ENCODE measurements at places on chromosomes 1 and 21.

GRCh38 chr1:12085643-12086260 is 22.6 kb downstream of the TNFRSF8 start:
- no peak for DNase-seq

- no peak for DNase-seq
These were observed 11.2 kb downstream of the TRAF3IP3 start for GRCh38 chr1:209767096-209767495.

GRCh38 chr1:37725851-37726613 is 33.7 kb downstream of the CDCA8 start:
- DNase-seq = no peak

- peak; percentile 54 for DNase-seq
These were observed 34.5 kb downstream of the OR10R2 start for GRCh38 chr1:158506369-158506987.

DNA sequence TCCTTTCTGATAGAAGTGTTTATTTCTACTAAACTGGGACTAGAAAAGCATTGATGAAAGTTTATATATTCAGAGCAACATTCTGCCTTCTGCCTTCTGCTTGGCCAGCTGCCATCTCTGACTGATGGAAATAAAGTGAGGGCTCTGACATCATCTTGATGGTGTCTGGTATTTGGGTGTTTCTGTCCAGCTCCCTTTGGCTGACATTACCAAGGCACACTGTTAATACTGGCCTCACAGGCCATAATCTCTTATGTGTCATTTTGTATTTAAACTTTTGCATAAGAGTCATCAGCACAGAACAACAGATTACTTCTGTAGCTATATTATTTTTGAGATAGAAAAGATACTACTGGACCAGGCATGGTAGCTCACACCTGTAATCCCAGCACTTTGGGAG is 216.9 kb downstream of the RYR2 start:
- DNase-seq = no peak

DNA sequence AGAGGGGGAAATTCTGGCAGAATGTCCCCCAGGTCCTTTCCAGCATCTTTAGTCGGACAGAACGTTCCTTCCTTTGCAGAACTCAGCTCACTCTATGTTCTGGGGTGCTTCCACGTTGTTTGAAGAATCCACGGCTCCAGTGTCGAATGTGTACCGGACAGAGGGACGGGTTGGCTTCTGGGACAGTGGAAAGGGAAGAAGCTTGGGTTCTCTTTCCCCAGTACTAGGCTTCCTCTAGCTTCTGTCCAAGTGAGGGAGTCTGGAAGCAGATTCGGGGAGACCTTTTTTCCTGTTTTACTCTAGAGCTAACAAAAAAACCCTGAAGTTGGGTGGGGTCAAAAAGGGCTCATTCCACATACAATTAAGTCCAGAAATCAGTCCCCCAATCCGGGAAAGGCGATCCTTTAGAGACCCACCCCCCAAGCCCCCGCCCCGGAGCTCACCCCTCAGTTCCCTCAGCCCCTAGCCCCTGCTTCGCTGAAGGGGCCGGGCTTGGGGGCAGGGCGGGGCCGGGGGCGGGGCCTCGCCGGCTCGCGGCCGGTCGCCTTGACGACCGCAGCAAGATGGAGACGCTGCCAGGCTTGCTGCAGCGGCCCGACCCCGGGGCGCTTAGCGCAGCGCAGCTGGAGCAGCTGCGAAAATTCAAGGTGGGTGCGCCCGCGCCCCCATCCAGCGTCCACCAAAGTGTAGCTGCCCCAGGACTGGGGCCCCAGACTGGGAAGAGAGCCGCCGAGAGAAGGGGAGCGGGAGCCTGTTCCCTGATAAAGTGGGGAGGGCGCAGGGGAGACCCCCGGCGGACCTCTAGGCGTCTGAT is at the start of gene RIIAD1:
Gene RIIAD1 (plus strand): TSS at position 549 of the 814 bp plus-strand sequence. CDS start 15 bp downstream, at position 564.
- DNase-seq = peak; percentile 46

DNA sequence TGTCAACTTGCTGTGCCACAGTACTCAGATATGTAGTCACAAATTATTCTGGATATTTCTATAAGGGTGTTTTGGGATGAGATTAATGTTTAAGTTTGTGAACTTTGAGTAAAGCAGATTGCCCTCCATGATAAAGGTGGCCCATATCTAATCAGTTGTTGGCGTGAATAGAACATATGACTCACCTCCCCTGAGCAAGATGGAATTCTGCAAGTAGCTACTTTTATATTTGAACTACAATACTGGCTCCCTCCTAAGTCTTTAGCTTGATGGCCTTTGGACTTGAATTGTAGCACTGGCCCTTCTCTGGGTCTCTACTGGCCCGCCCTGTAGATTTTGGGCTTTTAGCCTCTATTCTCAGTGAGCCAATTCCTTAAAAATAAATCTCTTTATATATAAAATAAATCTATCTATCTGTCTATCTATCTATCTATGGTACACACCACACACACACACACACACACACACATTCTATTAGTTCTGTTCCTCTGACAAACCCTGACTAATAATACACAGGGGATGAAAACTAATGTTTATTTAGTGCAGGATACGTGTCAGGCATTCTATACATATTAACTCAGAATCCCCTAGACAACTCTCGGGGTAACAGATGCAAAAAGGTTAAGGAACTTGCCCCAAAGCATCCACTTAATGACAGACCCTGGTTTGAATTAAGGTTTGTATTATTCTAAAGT is 37.9 kb upstream of the PDC start:
- DNase-seq = no peak

GRCh38 chr1:240635466-240636256 is 23.7 kb upstream of the GREM2 start:
- DNase-seq = no peak

GRCh38 chr21:31338908-31339368 is 5.1 kb downstream of the TIAM1 start:
- DNase-seq = no peak

- DNase-seq = no peak
These were observed 138.6 kb downstream of the SYT14 start for GRCh38 chr1:210076620-210077019.

- DNase-seq = no peak
These were observed 445.4 kb downstream of the NEGR1 start for GRCh38 chr1:71836904-71837303.

DNA sequence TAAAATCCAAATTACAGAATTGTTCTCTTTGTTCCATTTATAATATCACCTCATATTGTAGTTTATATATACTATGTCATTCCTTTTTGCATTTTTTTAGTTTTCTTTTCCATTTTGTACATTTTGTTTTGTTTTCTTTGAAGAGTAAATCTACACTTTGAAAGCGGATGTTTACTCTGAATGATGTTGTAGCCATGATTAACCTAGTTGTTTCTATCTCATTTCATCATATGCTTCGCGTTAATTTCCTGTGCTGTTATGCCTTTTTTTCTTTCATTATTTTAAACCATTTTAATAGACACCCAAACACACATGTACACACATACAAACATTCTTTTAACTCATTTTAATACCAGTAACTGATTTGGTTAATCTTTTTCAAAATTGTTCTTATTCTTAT is 5.3 kb downstream of the OR2T6 start:
- DNase-seq = no peak

- peak; percentile 95 for DNase-seq
These were observed at the start of gene SPOCD1 for GRCh38 chr1:31815752-31816500. TSS of gene SPOCD1 (minus strand) at chr1:31816022. CDS start at chr1:31815333, 689 bp downstream.

DNA sequence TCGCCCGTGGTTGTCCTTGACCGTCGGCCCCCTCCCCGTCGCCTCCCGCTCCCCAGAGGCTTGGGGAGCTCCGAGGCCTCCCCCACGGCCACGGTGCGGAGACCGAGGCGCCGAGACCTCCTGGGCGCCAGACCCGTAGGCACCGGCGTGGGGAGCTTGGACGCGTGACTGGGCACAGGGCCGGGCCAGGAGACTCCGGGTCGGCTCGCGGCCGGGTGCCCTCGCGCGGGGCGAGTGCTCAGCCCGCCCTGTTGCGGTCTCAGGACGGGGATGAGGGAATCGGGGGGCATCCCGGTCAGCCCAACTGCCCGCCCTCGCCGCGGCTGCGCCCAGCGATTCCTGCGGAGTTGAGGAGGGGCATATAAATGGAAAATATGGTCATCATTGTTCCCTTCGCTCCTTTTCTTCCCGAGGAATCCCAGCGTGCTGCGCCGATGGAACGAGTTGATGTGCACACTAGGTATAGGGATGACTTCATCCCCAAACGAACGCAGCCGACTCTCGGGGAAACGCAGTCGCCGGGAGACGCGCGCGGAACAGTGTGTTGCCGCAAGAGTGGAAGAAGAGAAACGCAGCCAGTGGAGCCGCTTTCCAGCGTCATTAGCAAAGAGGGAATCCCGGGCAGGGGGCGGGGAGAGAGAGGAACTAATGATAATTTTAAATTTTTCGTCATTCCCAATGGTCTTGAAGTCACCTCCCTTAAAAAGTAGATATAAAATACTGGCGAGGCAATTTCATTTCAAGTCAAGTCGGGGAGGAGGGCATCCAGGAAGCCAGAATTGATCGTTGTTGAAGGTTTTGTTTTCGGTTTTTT is 747 bp upstream of the ENAH start:
- DNase-seq = peak; percentile 47

DNA sequence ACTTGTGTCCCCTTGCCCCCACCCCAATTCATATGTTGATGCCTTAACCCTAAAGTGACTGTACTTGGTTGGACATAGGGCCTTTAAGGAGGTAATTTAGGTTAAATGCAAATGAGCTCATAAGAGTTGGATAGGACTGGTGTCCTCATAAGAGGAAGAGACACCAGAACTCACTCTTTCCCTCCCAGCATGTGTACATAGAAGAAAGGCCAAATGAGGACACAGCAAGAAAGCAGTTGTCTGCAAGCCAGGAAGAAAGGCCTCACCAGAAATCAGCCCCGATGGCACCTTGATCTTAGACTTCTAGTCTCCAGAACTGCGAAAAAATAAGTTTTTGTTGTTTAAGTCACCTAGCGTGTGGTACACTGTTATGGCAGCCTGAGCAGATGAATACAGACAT is 45.5 kb downstream of the RAB3GAP2 start:
- no peak for DNase-seq

DNA sequence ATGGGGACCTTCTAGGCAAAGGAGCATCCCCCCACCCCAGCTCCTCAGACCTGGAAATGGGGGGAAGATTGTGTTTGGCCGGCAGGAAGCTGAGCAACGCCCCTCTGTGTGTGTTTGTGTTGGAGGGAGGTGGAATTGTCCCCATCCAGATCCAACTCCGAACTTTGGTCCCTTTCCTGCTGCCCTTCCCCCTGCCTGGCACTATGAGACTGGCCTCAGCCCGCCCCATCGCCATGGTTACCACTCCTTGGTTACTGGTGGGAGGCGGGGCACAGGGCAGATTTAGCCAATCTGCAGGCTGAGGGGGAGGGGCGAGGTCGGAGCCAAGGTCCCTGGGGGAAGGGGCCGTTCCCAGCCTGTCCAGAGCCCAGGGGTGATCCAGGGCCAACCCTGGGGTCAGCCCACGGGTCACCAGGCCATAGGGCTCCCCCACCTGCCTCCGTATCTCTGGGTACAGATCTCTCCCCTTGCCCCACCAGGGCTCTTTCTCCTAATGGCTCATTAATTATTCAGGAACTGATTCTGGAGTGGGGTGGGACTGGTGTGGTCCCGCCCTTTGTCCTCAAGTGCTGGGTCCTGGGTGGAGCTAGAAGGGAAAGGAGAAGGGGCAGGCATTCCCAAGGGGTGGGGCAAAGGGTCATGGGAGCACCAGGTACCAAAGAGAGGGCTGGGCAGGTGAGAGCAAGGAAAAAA is 15.2 kb downstream of the PTPRF start:
- DNase-seq = no peak

- no peak for DNase-seq
These were observed 23.9 kb downstream of the CAPN8 start for GRCh38 chr1:223641523-223642039.

DNA sequence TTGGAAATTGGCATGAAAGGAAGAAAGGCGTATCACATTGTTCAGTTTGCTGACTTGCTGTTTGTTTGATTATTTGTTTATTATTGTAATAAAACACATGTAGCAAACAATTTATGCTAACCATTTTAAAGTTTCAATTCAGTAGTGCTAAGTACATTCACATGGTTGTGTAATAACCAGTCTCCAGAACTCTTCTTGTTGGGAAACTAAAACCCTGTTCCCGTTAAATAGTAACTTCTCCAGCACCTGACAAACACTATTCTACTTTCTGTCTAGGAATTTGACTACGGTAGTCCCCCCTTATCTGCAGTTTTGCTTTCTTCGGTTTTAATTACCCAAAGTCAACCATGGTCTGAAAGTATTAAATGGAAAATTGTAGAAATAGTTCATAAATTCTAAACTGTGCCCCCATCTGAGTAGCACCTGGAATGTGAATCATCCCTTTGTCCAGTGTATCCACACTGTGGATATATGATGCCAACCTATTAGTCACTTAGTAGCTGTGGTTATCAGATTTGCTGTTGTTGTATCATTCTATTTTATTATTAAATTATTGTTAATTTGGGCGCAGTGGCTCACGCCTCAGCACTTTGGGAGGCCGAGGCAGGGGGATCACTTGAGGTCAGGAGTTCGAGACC is 5.5 kb downstream of the MORC3 start:
- DNase-seq = no peak

GRCh38 chr1:41835485-41835884 is 83.2 kb downstream of the HIVEP3 start:
- DNase-seq = no peak

DNA sequence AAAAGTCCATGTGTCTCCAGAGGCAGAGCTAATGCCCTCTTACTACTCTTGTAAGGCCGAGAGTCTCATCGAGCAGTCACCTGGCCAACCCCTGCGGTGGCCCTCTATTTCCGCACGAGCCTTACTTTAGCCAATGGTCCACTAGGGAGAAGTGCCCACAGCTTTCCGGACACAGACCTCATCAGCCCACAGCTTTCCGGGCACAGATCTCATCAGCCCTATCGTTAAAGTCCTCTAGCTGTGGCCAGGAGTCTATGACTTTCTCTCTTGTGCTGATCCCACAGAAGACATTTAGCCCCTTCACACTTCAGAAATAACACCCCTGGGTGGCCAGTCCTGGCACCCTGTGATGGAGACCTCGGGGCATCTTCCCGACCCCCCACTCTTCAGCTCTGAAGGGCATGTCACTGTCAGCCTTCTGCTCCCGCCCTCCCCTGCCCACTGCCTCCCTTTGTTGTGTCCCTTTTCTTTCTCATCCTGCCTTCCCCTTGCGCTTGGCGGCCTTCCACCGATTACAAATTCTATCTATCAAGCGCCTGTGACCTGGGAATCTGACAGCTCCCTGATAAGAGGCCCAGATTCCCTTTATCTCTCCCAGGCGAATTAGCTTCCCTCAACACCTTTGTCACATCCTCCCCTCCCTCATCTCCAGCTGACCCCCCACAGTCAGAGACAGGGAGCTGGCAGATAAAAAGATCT is 161.0 kb downstream of the PLXNA2 start:
- no peak for DNase-seq

DNA sequence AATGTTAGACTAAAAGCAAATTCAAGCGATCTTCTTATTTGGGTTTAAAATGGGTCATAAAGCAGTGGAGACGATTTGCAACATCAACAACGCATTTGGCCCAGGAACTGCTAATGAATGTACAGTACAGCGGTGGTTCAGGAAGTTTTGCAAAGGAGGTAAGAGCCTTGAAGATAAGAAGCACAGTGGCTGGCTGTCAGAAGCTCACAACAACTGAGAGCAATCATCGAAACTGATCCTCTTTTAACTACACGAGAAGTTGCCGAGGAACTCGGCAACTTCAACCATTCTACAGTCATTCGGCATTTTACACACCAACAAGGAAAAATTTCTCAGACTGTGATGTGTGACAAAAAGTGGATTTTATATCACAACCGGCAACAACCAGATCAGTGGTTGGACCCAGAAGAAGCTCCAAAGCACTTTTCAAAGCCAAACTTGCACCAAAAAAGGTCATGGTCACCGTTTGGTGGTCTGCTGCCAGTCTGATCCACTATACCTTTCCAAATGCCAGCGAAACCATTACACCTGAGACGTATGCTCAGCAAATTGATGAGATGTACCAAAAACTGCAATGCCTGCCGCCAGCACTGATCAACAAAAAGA is 47.9 kb downstream of the ASH1L start:
- DNase-seq = no peak
